ENCODE measurements at places on chromosomes 4 and X. TPM values are rescaled to one million over a fixed set of nuclear protein-coding genes. Genes with fewer than 3 reads are reported as not detected.

- peak; percentile 5 for DNase-seq
Observed at GRCh38 chrX:116204932-116205331, 34.4 kb downstream of the AGTR2 start.

DNA sequence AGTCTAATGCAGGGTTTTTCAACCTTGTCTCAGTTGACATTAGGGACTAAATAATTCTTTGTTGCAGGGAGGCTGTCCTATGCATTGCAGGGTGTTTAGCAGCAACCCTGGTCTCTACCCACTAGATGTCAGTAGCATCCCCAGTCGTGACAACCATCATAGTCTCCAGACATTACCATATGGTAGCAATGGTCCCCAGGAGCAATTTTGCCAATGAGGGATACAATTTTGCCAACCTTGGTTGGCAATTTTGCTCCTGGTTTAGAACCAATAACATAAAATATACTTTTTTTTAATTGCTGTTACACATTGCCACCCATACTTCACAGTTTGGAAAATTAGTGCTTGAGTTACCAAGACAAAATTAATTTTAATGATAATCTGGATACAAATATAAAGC, 6.0 kb downstream of the EREG start:
- no peak for DNase-seq

GRCh38 chrX:41737065-41737464, 13.1 kb downstream of the GPR82 start:
- DNase-seq = no peak

DNA sequence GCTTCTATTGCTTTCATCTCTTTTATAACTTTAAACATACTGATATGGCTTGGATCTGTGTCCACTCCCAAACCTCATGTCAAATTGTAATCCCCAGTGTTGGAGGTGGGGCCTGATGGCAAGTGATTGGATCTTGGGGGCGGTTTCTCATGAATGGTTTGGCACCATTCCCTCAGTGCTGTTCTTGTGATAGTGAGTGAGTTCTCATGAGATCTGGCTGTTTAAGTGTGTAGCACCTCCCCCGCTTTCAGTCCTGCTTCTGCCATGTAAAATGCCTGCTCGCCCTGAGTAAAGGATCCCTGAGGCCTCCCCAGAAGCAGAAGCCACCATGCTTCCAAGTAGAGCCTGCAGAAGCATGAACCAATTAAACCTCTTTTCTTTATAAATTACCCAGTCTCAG, 17.7 kb downstream of the MND1 start:
- no peak for DNase-seq

GRCh38 chr4:1771555-1772305, 21.4 kb upstream of the FGFR3 start:
- no peak for DNase-seq

GRCh38 chr4:72319601-72320021, 249.4 kb downstream of the ADAMTS3 start:
- no peak for DNase-seq

- DNase-seq = no peak
Observed at GRCh38 chr4:100258675-100259074, 68.4 kb upstream of the DDIT4L start.

DNA sequence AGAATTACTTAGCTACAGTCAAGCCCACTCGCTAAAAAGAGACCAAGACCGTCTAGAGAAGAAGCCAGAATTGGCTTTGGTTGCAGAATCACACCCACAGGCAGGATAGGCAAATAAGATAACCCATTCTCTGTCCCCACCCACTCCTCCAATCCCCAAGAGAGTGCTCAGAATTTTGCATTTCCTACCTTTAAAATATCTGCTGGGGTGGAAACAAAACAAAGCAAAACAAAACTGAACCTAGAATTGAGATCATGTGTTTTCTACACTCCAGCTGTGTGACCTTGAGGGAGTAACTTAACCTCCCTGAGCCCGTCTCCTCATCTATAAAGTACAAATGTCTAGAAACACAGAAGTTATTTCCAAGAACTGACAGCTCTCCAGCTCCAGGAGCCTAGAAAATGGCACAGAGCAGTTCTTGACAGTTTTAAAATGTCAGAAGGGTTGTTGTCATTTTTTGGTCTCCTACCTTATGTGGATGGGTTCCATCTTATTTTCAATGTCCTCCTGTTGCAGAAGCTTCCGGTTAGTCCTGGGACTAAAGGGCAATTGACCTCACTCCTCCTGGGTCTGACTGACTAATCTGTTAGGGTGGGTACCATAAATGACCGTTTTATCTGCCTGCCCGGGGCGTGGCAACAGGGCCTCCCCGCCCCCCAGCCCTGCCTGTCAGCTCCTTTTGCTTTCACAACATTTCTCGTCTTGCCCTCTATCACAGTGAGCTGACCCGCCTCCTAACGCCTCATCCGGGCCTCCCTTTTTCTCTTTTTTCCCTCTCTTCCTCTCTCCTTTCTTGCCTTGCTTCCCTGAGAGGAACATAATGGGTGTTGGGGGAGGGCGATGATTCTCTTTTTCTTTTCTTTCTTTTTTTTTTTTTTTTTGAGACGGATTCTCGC, 114.0 kb downstream of the RBM47 start:
- DNase-seq = no peak

GRCh38 chr4:145824463-145824862, 114.2 kb downstream of the ZNF827 start:
- no peak for DNase-seq

- no peak for DNase-seq
Observed at GRCh38 chr4:41647383-41647782, 101.1 kb downstream of the PHOX2B start.

DNA sequence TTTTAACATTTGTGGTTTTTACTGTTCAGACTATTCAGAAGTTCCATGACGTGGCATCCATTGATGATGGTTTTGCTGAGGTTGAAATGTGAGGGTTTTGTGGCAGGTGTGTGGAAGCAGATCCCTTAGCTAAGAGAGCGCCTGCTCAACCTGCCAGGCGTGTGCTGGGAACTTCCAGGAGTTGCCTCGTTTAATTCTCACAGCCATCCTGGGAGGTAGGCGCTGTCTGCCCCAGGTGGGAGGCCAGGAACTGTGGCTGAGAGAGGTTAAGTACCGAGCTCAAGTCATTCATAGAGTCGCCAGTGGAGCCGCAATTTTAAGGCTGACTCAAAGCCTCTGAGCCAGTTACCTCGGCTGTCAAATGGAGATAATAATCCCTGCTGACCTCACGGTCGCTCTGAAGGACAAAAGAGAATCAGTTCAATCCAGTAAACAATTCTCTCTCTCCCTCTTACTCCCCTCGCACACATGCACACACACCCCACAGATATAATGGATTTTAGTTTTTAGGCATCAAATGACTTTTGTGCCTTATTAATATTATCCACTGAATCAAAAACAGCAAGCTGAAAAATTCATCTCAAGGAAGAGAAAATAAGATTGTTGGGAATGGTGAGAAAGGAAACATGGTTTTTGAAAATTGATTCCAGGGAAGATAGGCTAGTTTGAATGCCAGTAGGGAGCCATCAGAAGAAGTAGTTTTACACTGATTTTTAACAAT, 171.3 kb downstream of the PTTG2 start:
- peak; percentile 29 for DNase-seq

DNA sequence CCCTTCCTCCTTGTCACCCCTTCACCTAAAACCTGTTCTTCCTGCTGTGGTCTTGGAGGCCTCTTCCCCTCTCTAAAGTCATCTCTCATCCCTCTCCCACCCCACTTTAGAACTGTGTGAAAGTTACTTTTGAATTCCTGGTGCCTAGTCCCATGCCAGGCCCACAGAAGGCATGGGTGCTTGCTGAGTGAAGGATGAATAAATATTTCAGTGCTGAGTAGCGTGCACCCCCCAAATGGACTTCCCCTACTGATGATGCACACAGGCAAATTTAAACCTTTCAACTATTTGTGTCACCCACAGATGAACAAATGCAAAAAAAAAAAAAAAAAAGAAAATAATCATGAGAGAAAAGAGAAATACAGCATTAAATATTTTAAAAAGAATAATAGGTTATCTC, 19.8 kb downstream of the PSMD10 start:
- no peak for DNase-seq

GRCh38 chrX:153719238-153719637, 4.9 kb downstream of the BCAP31 start:
- DNase-seq = no peak

DNA sequence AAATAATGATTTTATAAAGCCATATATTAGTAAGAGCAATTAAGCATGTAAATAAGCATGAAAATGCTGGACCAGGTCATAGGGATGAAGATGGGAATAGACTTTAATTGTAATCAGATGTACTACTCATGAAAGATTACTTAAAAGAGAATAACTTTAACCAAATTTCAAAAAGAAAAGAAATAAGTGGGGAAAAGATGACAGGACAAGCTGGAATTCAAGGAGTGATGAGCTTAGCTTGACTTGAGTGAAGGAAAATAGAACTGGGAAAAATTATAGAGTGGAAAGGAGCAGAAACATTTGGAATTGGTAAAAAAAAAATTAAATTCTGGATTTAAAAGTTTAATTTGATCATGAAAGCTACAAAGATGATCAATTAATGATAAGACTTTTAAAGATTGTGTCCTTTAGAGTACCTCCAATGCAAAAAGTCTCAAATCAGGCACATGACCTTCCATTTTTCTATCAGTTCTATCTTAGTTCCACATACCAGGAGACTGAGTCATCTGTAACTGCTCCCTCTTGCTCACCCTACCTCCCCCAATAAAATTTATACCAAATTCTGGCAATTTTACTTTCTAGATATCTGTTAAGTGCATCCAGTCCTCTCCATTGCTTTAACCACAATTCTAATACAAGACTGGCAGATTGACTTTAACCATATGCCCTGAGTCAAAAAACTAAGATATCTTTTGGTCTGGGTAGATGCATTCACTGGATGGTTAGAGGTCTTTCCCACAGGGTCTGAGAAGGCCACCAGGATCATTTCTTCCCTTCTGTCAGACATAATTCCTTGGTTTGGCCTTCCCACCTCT, 56.4 kb upstream of the SLIT2 start:
- no peak for DNase-seq

GRCh38 chrX:150506020-150506419, 62.4 kb upstream of the MTM1 start:
- no peak for DNase-seq

DNA sequence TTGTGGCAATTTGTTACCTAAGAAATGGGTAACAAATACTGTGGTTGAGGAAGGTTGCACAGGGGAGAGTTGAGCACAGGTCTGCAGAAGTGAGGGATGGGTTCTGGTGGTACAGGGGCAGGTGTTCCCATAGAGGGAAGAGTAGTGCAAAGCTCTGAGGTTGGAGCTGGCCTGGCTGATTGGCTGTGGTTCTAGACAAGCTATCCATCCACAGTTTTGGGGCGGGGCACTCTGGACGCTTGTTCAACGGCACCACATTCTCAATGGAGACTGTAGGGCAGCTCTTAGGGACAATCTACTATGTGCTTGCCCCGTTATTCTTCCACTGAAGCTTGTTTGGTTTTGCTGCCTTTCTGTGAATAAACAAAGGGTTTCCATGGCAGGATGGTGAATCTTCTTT, 35.4 kb downstream of the NAT8L start:
- DNase-seq = no peak

DNA sequence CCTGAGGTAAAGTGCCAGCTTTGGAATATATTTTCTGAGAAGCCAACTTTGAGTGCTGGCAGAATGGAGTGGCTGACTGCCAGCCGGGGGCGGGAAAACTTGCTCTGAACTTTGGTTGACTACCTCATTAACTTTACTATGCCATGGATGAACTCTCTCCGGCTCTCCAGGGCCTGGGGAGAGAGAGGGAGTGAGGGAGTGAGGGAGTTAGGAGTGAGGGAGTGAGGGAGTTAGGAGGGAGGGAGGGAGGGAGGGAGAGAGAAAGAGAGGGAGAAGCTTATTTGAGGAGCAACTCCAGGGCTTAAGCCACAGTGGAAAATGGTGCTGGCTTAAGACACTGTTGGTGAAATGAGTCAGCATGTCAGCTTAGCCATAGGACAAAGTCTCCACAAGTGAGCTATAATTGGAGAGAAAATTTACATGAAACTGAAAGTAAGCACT, 280.9 kb upstream of the RPS6KA3 start:
- no peak for DNase-seq

DNA sequence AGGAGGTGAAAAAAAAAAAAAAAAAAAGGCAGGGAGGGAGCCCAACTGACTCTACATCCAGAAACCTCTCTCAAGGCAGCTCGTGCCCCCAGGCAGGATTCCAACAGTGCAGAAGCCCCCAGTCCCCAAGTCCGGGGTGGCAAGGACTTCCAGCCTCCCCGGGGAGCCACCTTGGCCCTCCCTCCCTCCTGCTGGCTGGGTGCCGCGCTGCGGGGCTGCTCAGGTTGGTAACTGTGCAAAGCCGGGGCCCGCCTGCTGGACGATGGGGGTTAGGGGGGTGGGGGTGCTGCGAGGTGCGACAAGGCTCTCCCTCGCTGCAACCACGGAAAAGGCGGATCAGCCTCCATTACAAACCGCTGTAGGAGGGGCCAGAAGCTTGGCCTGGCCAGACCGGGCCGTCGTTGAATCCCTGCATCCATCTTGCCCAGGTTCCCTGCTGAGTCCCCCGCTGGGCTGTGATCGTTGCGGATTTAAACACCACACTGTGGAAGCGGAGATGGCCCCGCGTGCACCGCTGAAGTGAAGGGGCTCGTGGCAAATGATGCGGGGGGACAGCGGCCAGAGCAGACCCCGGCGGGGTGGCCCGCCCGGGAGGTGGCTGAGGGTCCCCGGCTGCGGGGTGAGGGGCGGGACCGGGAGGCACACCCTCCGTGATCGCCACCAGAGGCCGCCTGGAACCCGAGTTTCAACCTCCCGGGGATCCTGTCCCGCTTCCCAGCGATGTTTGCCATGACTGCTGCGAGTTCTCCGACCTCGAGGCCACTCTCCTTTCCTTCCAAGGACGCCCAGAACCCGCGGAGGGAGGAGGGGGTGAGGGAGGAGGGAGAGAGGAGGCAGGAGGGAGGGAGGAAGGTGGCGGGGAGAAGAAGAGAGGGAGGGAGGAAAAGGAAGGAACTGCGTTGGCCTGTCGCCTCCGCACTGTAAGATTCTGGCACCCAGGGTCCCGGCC, 58.0 kb upstream of the DDX3X start:
- DNase-seq = peak; percentile 23

DNA sequence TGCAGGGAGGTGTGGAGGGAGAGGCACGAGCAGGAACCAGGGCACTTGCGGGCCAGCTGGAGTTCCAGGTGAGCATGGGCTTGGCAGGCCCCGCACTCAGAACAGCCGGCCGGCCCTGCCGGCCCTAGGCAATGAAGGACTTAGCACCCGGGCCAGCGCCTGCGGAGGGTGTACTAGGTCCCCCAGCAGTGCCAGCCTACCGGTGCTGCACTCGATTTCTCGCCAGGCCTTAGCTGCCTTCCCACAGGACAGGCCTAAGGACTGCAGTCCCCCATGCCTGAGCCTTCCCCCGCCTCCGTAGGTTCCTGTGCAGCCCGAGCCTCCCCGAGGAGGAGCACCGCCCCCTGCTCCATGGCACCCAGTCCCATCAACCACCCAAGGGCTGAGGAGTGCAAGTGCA, 18.0 kb upstream of the NFKB1 start:
- DNase-seq = no peak

GRCh38 chrX:50622751-50623150, 152.1 kb upstream of the DGKK start:
- DNase-seq = no peak

GRCh38 chrX:13144927-13145655, 100.7 kb upstream of the FAM9C start:
- no peak for DNase-seq

The ERVMER34-1 gene
- 0.63 TPM for total RNA-seq

The ODAPH gene
- total RNA-seq = not detected

The PALLD gene
- total RNA-seq = 188 TPM

The ITGB1BP2 gene
- total RNA-seq = 0.66 TPM

The ZFYVE28 gene
- total RNA-seq = 24.1 TPM

The ARSJ gene
- total RNA-seq = 2.3 TPM

The UGT2B10 gene
- total RNA-seq = not detected

The RBM46 gene
- total RNA-seq = 0.39 TPM

The ZGRF1 gene
- total RNA-seq = 4.2 TPM

The MTMR8 gene
- total RNA-seq = 2.7 TPM

The PIN4 gene
- total RNA-seq = 7.2 TPM

The GPR82 gene
- 0.59 TPM for total RNA-seq

Measured in tibial nerve (tissue), 4 donors.